ENCODE measurements at places on chromosomes 7 and 10.

DNA sequence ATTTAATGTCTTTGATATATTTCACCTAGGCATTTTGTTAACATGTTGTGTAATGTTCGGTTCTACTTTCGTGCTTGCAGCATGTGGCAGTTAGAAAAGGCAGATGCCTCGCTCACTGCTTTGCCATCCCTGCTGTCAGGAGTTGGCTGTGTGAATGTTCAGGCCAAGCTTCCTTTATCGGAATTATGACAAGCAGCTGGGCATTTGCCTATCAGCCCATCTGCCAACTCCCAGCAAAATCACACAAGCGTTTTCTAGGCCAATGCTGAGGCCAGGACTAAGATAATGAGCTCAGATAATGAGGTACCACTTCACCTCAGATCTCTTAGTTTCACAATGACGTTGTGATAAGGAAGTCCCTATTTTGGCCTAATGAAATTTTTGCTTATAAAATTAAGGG is 212.7 kb upstream of the FAM3C start:
- DNase-seq = no peak

DNA sequence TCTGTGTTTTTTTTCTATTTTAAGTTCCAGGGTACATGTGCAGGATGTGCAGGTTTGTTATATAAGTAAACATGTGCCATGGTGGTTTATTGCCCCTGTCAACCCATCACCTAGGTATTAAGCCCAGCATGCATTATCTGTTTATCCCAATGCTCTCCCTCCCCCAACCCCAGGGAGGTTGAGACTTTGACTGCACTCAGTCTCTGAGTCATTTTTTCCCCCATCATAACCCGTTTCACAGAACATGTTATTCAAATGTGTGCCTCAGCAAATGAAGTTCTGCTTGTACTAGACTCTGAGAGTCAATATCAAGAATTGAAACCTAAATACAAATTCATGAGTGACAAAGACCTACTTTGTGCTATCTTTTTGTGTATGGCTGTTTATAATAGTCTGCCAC is 70.0 kb upstream of the CYP26C1 start:
- DNase-seq = no peak

DNA sequence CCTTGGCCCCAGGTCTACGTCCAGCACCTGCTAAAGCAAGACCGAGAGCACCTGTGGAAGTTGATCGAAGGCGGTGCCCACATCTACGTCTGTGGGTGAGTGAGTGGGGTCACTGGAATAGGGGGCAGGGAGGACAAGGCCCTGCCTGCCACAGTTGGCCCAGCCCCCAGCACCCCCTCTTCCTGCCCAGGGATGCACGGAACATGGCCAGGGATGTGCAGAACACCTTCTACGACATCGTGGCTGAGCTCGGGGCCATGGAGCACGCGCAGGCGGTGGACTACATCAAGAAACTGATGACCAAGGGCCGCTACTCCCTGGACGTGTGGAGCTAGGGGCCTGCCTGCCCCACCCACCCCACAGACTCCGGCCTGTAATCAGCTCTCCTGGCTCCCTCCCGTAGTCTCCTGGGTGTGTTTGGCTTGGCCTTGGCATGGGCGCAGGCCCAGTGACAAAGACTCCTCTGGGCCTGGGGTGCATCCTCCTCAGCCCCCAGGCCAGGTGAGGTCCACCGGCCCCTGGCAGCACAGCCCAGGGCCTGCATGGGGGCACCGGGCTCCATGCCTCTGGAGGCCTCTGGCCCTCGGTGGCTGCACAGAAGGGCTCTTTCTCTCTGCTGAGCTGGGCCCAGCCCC is 8.1 kb downstream of the TMEM120A start:
- DNase-seq = no peak

GRCh38 chr10:9833942-9834341 is 1183.7 kb upstream of the CELF2 start:
- no peak for DNase-seq

DNA sequence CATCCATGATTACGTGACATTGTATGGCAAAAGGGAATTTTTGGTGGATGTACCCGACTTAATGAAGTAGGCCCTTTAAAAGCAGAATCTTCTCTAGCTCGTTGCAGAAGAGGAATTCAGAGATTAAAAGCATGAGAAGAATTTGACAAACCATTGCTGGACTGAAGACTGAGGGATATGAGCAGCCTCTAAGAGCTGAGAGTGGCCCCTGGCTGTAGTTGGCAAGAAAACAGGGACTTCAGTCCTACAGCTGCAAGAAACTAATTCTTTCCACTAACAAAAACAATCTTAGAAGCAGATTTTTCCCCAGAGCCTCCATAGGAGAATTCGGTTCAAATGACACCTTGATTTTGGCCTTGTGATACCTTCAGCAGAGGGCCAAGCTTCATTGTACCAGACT is 34.1 kb downstream of the MACC1 start:
- no peak for DNase-seq

DNA sequence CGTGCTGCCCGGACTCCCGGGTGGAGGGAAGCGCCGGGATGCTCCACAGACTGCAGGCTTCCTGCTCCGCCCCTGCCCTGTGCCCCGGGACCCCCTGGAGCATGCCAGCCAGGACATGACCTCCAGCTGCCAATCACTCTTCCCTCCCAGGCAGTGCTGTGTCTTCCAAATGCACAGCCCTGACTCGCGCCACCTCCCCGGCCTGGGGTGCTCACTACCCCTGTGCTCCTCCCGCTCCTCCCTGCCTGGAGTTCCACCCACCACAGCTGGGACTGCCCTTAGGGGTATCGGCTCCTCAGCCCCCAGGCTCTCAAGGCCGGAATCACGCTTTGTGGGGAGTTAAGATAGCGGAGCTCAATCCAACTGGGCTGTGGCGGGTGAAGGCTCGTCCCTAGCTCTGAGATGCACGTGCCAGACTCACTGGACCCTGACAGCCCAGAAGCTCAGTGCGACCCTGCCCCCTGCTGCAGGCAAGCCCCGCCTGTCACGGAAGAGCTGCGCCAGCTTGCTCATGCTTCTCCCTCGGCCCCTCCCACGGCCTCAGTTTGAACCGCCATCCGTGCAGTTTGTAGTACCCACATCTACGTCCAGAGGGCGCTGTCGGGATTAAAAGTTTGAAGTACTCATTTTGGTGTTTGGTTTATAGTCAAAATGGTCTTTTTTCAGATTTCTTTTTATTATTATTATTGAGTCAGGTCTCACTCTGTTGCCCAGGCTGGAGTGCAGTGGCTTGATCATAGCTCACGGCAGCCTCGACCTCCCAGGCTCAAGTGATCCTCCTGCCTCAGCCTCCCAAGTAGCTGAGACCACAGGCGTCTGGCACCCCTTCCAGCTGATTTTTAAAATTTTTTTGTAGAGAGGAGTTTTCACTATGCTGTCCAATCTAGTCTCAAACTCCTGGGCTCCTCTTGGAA is 142.5 kb upstream of the TCERG1L start:
- no peak for DNase-seq

- no peak for DNase-seq
These were observed 35.4 kb upstream of the KNDC1 start for GRCh38 chr10:133124357-133125211.

DNA sequence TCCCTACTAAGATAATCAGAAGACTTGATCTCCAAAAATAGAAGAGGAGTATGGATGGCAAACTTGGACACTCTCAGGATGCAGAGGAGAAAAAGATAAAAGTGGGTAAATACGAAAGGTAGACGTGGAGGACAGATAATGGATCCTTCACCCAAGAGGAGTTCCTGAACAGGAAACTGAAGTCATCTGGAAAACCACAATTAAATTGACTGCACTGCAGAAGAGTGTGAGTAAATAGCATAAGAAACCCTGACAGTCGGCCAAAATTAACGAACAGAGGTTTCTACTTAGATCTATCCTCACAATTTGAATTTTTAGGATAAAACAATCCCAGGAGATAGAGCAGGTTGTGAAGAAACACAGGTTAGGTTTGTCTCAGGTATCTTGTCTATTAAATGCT is 70.5 kb downstream of the SDK1 start:
- DNase-seq = no peak

- DNase-seq = no peak
These were observed 700.4 kb downstream of the KCNMA1 start for GRCh38 chr10:76937181-76937600.

DNA sequence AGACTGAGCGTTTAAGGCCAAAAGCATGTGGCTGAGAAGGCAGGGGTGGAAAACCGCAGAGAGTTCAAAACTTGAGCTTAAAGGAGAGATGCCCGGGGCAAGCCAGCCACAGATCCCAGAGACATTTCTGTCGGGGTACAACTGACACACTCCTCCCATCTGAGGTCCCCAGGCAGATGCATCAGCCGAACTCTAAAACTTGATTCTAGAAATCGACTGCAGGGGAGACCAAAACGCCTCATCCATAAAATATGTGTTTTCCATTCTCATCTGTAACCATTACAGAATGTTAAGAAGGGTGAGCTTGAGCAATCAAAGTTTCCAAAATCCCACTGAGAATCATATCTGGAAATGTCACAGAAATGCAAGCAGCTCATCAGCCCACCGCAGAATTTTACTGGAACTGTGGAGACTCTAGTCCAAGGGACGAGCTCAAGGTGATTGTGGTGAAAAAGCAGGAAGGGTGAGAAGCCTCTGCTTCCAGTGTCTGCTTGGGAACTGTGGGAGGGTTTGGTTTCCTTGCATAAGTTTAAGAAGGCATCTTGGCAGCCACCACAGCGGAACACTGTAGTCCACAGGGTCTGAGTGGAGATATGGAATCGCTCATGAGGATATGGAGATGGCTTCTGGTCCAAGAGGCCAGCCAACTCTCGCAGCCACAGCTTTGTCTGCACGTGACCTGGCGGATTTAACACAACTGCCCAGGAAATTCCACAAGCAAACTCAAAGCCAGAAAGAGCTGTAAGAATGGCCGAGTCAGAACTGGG is 249.2 kb downstream of the SFMBT2 start:
- no peak for DNase-seq

DNA sequence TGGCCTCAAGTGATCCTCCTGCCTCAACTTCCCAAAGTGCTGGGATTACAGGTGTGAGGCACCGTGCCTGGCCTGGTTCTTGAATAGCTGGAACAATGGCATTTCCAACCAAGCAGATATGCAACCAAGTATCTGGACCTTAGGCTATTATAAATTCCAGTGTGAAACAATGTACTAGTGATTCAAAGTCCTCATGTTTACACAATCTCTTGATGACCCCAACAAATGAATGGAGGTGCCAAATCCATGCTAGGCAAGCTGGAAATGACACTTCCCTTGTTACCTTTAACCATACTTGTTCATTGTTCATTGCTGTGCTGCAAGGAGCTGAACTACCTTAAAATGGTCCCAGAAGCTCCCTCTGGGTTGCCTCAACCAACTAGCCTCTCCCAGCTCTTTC is 282.2 kb upstream of the KLF14 start:
- DNase-seq = no peak

- no peak for DNase-seq
These were observed 185.3 kb downstream of the RPS24 start for GRCh38 chr10:78218798-78219490.

All from stimulated activated CD8-positive, alpha-beta memory T cell treated with anti-CD3 and anti-CD28 coated beads, Interleukin-12 subunit alpha, Interleukin-12 subunit beta, amount 100 ng/mL, for 4 hours (primary cell).